ENCODE measurements at places on chromosomes 6 and 20. TPM values are rescaled to one million over a fixed set of nuclear protein-coding genes. Genes with fewer than 3 reads are reported as not detected.

Gene FAM83C
- not detected for total RNA-seq

- DNase-seq, result no peak
Measured at GRCh38 chr6:14634072-14634471, 516.5 kb downstream of the CD83 start.

Gene DNAH8
- under 0.01 TPM for total RNA-seq

Gene CST9L
- not detected for total RNA-seq

DNA sequence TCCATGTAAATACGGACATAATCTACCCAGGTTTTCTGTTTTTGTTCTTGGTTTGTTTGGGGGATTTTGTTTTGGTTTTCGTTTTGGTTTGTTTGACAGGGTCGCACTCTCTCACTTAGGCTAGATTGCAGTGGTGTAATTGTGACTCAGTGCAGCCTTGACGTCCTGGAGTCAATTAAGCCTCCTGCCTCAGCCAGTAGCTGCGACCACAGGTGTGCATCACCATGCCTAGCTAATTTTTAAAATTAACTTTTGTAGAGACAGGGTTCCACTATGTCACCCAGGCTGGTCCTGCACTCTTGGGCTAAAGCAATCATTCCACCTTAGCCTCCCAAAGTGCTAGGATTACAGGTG is 37.8 kb upstream of the EYA4 start:
- DNase-seq, result no peak

DNA sequence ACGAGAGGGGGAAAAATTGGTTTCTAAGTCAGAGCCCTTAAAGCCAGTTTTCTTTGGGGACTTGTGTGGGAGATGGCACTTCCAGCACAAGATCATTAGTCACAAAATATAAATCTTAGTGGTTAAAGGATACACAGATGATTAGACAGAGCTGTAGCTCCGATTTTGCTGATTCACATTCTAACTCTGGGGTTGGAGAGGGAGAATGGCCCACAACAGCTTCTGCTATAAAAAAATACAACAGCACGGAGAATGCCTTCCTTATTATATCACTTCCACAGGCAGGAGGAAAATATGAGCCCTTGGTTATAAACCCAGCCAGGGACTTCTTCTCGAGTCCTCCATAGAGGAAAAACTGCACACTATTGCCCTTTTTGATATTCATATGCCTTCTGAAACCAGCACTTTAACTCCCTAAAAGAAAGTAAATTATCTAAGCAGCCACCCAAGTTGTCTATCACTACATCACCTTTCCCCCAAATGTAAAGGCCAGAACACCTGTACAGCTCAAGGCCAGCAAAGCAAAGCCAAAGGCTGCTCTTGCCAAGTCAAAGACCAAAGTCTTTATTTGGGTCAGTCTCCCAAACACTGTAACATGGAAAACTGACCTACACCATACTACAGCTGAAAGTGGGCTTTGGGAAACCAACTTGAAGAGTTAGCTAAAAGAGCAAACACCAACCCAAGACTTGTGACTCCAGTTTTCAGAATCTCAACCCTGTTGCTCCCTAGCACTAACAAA is 10.4 kb downstream of the MRPL14 start:
- peak; percentile 83 for DNase-seq

GRCh38 chr6:34602318-34603111 is 46.4 kb upstream of the SPDEF start:
- peak; percentile 79 for DNase-seq

DNA sequence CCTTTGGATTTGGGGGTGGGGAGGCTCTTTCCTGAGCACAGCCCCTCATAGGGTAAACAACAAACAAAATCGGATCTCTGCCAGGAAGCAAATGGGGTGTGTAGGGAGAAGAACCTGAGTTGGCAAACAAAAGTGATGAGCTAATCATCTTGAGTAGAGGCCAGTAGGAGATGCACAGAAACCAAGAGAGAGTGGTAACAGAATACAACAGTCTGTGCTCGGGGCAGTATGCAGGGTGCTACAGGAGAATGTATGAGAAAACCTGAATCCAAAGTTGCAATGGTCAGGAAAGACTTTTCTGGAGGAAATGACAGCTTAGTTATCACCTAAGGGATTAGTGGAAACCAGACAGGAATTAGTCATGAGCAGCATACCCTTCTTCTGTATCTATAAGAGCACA is 177.8 kb downstream of the CDKAL1 start:
- no peak for DNase-seq

GRCh38 chr6:33414592-33415271 is 3.2 kb downstream of the CUTA start:
- no peak for DNase-seq

DNA sequence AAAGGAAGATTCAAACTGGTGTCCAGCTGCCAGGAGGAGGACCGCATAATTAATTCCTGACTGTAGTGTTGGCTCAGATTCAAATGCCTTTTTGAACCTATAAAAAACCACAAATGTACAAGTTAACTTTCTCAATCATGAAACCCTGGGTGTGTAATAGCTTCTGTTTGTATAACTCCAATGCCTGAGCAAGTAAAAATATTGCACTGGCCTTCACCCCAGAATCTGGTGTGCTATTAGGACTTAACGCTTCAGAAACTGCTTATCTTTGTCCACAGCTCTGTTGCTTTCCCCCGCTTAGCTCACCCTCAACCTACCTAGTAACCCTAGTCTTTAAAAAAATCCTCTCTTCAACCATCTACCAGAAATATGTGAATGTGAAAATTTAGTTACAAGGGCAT is 119.1 kb upstream of the MAP7 start:
- DNase-seq, result peak; percentile 98

GRCh38 chr6:37135835-37136694 is 33.9 kb upstream of the PIM1 start:
- peak; percentile 41 for DNase-seq

DNA sequence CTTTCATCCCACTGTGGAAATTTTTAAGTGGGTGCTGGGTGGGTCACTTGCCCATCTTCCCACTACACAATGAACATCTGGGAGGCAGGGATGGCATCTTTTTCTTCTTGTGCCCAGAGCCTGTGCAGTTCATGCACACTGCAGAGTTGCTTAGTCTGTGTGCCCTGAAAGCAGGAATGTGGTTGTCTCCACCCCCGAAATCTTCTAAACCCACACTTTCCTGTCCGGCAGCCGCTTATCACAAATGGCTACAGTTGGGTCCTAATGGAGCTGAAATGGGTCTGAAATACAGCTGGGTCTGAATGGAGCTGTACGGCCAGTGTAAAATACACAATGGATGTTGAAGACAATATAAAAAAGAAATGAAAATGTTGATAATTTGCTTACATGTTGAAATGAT is 112.1 kb upstream of the PMEPA1 start:
- no peak for DNase-seq

Gene NOTCH4
- 0.52 TPM for total RNA-seq

Gene USP49
- 0.87 TPM for total RNA-seq

- peak; percentile 75 for DNase-seq
Measured at GRCh38 chr6:118581489-118581959, 33.4 kb downstream of the PLN start.

GRCh38 chr6:106974999-106975737 is 639 bp upstream of the CD24 start:
- DNase-seq, result no peak

DNA sequence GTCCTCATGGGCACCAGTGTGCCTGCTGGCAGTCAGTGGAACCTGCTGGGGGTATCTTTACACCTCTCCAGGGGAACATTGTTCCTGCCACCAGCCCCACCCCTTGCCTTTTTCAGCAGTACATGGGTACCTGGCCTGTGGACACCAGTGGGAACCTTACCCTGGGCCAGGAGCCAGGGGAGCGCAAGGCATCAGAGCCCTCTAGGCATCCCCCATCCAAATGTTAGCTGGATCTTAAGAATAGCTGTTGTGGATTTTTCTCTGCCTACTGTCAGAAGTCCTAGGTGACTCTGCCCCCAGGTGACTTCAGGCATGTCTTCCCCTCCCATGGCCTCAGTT is 38.8 kb upstream of the ID1 start:
- no peak for DNase-seq

DNA sequence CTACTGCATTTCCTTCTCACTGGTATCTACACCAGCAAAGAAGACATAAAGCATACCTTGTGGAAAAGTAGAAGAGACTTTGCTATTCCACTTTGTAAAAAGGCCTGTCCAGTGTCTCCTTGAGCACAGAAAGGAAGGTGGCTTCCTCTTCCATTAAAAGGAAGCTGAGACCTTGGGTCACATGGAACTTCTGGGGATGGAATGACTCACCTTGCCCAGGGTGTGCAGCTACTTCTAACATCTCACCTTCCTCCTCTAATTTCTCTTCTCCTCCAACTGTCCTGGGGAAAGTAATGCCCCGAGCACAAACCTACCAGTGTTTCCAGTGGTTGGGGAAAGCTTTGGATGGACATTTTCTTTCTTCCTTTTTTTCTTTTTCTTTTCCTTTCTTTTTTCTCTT is 848.8 kb upstream of the MAP3K7 start:
- DNase-seq, result peak; percentile 29

DNA sequence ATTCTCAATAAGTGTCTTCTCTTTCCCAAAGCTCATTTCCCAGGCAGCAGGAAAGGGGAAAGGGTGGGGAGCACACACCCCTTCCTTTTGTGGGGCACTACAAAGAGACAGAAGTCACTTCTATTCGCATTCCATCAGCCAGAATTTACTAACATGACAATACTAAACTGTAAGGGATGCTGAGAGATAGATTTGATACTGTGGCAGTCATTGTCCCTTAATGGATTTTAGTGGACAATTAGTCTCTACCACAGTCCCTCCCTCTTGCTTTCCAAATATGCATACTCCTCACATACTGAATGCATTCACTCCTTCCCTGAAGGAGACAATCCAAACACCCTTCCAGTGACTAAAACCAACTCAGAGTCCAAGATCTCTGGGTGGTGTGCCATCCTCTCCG is 50.5 kb downstream of the ABRACL start:
- no peak for DNase-seq

Gene IMPG1
- total RNA-seq, result 0.30 TPM

GRCh38 chr6:148240861-148241477 is 101.7 kb upstream of the SASH1 start:
- DNase-seq, result no peak

GRCh38 chr6:90818163-90818562 is 231.3 kb upstream of the MAP3K7 start:
- no peak for DNase-seq

GRCh38 chr6:105626295-105627158 is 223.6 kb upstream of the PREP start:
- no peak for DNase-seq

DNA sequence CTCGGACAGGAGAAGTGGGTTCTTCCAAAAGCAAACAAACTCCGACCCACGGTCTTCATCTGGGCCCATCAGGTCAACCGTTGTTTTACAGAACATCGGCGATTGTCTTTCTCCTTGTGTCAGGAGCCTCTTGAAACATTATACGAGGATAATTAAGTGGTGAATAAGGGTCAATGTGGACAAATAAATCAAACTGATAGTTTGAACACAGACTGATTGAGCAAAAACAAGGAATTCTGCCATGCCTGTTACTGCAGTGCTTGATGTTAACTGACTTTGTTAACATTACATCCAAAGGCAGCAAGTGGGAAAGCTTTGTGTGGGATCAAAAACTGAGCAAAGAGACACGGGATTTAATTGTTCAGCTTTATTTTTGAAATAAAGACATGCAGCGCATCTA is 101.1 kb upstream of the IFNGR1 start:
- DNase-seq, result no peak

- no peak for DNase-seq
Measured at GRCh38 chr6:111683157-111683556, 77.5 kb upstream of the TRAF3IP2 start.

Gene BCAS4
- total RNA-seq, result 5.7 TPM

Gene PNPLA1
- not detected for total RNA-seq

DNA sequence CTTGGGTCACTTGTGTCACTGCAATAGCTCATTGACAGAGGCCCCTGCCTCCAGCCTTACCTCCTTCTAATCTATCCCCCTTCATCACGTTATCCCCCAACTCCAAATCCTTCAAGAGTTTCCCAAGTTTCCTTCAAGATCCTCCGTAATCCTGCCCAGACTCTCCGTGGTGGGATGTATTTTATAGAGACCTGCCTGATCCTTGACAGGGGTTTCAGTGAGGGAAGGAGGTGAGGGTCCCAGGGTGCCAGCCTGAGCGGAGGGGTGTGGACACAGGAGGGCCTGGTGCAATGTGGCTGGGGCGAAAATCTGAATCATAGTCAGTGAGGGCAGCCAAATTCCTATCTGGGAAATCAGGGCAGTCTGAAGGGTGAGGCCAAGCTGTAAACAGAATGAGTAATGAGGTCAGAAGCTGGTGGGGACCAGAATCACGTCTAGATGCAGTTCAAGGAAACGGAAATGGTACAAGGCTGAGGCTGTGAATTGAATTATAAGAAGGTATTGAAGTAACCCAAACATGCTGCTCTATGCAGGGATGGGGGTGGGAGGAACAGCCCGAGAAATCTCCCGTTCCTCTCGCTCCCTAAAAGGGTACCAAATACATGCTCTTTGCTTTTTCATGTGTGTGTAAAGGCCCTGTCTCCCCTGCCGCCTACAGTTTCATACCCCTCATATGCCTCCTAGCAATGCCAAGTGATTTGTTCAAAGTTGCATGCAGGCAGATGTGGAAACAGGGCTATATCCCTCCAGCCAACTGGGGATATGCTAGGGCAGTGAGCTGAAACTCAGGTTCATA is 35.4 kb upstream of the PIM1 start:
- DNase-seq, result peak; percentile 99

DNA sequence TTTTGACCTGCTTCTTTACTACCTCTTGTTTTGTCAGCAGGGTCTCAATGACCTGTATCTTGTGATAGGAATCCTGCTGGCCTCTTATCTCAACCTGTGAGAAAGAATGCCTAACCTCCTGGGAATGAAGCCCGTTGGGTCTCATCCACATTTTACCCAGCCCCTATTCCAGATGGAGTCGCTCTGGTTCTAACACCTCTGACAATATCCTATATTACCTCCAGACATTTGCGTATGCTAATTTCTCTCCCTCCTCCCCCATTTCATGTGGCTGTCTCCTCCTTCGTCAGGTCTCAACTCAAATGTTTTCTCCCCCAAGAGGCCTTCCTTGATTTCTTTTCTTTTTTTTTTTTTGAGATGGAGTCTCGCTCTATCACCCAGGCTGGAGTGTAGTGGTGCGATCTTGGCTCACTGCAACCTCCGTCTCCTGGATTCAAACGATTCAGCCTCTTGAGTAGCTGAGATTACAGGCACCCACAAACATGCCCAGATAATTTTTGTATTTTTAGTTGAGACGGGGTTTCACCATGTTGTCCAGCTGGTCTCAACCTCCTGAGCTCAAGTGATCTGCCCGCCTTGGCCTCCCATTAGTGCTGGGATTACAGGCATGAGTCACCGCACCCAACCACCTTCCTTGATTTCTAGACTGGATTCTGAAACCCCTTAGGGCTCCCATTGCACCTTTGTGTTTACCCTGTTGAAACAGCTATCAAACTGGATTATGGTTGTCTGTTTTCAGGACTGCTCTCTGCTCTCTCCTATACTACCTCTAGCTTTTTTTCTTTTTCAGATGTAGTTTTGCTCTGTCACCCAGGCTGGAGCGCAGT is 49.5 kb upstream of the B4GALT5 start:
- DNase-seq, result no peak

Gene FOXF2
- 0.05 TPM for total RNA-seq

- peak; percentile 39 for DNase-seq
Measured at GRCh38 chr6:147567141-147567805, 58.8 kb downstream of the SAMD5 start.

Measured in renal cortical epithelial cell (primary cell).